ENCODE measurements at places on chromosomes 16 and 17.

DNA sequence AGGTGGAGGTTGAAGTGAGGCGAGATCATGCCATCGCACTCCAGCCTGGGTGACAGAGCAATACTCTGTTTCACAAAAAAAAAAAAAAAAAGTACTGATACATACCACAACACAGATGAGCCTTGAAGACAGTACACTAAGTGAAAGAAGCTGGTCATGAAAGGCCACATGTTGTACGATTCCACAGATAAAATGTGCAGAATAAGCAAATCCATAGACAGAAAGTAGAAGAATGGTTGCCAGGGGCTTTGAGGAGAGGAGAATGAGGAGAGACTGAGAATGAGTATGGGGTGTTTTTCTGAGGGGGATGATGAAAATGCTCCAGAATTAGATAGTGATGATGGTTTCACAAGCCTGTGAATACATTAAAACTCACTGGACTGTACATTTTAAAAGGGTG, 155.6 kb upstream of the PSMD7 start:
- DNase-seq, result no peak

GRCh38 chr17:3222505-3222904, 15.0 kb downstream of the OR1A1 start:
- DNase-seq, result no peak

DNA sequence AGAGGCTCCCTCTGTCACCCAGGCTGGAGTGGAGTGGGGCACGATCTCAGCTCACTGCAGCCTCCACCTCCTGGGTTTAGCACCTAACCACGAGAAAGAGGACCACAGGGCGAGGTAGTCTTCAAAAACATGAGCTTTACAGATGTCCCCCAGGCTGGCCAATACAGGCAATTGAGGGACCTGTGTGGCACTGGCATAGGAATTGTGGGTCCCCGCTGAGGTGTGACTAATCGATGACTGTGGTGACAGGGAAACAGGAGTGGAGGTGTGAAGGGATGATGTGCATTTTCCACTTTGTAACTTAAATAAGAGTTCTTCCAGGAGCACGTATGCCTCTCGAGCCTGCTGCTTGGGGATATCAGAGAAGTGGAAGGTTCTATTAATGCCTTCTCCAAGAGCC, 12.6 kb upstream of the ARHGAP17 start:
- DNase-seq, result no peak

DNA sequence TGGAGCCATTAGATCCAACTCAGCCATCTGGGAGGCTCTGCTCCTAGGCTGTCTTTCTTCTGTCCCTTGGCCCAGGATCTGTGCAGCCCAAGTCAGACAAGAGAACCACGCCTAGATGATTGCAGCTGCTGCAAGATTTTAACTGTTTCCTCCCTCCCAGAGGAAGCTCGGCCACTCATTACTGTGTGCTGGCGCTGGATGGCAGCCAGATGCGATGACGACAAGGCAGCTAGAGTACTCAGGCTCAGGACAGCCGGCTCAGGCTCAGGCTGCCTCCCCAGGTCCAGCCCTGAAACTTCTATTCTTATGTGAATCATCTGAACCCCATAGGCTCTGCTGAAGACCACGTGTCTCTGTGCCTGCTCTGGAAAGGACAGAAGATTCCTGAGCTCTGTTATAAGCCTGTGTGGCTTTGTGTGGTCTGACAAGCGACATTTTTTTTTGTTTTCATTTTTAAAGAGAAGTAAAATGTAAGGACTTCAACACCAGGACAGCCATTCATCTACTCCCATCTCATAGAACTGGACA, 32.1 kb upstream of the FBXW10B start:
- peak; percentile 99 for DNase-seq

DNA sequence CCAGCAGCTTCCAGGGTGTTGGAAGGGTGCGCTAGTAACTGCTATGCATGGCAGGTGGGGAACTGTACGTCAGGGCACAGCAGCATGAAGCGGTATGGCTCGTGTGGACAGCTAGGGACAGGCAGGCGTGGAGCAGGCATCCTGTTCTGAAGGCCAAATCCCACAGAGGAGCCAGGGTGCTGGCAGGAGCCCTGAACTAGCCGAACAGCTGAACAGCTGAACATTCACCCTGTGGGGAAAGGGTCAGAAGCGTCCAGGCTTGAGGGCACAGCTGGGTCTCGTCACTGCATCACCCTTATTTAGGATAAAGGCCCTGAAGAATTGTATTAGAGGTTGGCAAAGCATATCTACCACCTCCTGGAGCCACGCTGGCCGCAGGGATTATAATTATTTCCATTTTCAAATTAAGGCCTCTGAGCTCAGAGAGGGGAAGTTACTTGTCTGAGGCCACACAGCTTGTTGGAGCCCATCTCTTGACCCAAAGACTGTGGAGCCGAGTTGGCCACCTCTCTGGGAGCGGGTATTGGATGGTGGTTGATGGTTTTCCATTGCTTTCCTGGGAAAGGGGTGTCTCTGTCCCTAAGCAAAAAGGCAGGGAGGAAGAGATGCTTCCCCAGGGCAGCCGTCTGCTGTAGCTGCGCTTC, 3.3 kb upstream of the STH start:
- DNase-seq, result no peak

DNA sequence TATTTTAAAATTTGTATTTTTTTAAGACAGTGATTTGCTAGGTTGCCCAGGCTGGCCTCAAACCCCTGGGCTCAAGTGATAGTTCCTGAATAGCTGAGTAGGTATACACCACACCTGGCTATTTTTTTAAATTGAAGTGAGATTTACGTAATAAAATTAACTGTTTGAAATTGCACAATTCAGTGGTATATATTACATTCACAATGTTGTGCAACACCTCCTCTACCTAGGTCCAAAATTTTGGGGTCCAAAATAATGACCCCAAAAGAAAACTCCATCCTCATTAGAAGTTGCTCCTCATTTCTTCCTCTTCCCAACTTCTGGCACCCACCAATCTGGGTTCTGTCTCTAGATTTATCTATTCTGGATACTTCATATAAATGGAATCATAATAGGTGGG, 3.0 kb upstream of the SMARCD2 start:
- no peak for DNase-seq

DNA sequence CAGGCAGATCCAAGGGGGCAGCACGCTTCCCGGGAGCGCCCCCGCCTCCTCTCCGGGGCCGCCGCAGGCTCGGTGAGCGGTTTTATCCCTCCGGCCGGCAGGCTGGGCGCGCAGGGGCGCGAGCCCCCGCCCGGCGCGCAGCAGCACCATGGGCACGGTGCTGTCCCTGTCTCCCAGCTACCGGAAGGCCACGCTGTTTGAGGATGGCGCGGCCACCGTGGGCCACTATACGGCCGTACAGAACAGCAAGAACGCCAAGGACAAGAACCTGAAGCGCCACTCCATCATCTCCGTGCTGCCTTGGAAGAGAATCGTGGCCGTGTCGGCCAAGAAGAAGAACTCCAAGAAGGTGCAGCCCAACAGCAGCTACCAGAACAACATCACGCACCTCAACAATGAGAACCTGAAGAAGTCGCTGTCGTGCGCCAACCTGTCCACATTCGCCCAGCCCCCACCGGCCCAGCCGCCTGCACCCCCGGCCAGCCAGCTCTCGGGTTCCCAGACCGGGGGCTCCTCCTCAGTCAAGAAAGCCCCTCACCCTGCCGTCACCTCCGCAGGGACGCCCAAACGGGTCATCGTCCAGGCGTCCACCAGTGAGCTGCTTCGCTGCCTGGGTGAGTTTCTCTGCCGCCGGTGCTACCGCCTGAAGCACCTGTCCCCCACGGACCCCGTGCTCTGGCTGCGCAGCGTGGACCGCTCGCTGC, 832 bp downstream of the CDK5R1 start:
- no peak for DNase-seq

DNA sequence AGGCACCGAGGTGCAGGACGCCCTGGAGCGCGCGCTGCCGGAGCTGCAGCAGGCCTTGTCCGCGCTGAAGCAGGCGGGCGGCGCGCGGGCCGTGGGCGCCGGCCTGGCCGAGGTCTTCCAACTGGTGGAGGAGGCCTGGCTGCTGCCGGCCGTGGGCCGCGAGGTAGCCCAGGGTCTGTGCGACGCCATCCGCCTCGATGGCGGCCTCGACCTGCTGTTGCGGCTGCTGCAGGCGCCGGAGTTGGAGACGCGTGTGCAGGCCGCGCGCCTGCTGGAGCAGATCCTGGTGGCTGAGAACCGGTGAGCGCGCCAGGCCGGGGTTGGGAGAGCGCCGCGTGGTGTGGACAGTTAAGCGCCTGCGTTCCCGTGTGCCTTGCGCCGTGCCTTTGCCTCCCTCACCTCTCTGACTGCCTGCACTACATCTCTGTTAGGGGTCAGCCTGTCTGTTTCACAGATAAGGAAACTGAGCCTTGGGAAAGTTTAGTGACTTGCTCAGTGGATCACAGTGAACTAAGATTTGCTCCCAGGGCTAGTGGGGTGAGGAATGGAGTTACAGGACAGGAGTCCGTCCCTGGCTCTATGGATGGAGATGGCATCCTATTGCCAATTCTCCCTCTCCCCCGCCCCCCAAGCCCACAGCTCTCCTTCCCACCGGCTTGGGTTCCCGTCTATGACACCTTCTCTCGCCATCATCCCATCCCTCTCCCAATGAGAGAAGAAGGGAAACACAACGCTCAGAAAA, 880 bp downstream of the SARM1 start:
- peak; percentile 21 for DNase-seq

- DNase-seq, result peak; percentile 74
Observed at GRCh38 chr16:20867585-20867984, 32.6 kb downstream of the DCUN1D3 start.

GRCh38 chr17:66884931-66885330, 50.0 kb downstream of the CACNG5 start:
- DNase-seq, result no peak

DNA sequence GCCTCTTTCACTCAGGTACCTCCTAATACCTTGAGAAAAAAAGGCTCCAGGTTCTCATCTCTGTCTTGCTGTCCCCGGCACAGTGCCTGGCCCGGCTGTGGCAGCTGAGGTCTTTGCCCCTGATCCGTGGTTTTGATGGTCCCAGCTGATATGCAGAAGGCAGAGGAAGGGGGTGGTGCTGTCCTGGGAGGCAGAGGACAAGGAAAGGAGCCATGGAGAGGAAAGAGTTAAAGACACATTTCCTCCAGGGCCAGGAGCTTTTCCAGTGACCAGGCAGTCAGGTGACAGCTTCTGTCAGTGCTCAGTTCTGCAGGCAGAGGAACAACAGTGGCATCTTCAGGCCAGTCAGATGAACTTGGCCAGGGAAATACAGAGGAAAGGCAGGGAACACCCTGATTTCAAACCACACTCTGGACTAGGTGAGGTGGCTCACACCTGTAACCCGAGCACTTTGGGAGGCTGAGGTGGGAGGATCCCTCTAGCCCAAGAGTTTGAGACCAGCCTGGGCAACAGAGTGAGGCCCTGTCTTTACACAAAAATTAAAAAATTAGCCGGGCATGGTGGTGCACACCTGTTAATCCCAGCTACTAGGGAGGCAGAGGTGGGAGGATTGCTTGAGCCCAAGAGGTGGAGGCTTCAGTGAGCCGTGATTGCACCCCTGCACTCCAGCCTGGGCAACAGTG, 3.3 kb upstream of the COG1 start:
- DNase-seq, result peak; percentile 51
